ENCODE measurements at places on chromosomes 16 and 17. TPM values are rescaled to one million over a fixed set of nuclear protein-coding genes. Genes with fewer than 3 reads are reported as not detected.

The PRR11 gene
- total RNA-seq: 0.30 TPM

The TMEM238L gene
- total RNA-seq: not detected

The HSD3B7 gene
- total RNA-seq: 0.19 TPM

The OTOA gene
- total RNA-seq: 0.14 TPM

The RAB40C gene
- total RNA-seq: 3.9 TPM

The PRSS8 gene
- not detected for total RNA-seq

The TK2 gene
- 3.3 TPM for total RNA-seq

The GP2 gene
- not detected for total RNA-seq

The KRT33A gene
- total RNA-seq: not detected

The PCGF2 gene
- total RNA-seq: not detected

The CSH2 gene
- not detected for total RNA-seq

The NLRC5 gene
- total RNA-seq: 670 TPM

The MMP25 gene
- 0.11 TPM for total RNA-seq

The KRT17 gene
- not detected for total RNA-seq

The KIF2B gene
- not detected for total RNA-seq

The ELMO3 gene
- total RNA-seq: 1.3 TPM

The FAM171A2 gene
- total RNA-seq: 0.44 TPM

The C16orf54 gene
- 129 TPM for total RNA-seq

The BAIAP3 gene
- total RNA-seq: 13.8 TPM

The PLCD3 gene
- total RNA-seq: 4.3 TPM

The KRTAP2-3 gene
- total RNA-seq: not detected

The KRTAP2-2 gene
- total RNA-seq: not detected

The GSDMA gene
- 0.78 TPM for total RNA-seq

The GAST gene
- not detected for total RNA-seq

The PLA2G10 gene
- total RNA-seq: not detected

The EVPLL gene
- not detected for total RNA-seq

The RHBDL1 gene
- total RNA-seq: 3.1 TPM

The FLYWCH2 gene
- total RNA-seq: 10.9 TPM

All from CD8-positive, alpha-beta T cell (primary cell).